Activated T-helper 1 cell treated with anti-CD3 and anti-CD28 coated beads, Interleukin-12 subunit alpha, Interleukin-12 subunit beta, Interleukin-2, Interleukin-4 antibody, amounts not matched to agents 30 ng/mL and 10 ng/mL and 1 ng/mL, durations not matched to agents 14 hours and 24 hours and 36 hours (primary cell): ENCODE measurements at places on chromosomes 1 and 21.

DNA sequence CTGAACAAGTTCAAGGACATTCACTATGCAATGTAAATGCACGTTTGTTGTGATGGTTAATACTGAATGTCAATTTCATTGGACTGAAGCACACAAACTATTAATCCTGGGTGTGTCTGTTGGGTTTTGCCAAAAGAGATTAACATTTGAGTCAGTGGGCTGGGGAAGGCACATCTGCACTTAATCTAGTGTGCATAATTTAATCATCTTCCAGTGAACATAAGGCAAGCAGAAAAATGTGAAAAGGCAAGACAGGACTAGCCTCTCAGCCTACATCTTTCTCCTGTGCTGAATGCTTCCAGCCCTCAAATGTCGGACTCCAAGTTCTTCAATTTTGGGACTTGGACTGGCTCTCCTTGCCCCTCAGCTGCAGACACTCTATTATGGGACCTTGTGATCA, 40.1 kb downstream of the PRPF38A start:
- DNase-seq: no peak

DNA sequence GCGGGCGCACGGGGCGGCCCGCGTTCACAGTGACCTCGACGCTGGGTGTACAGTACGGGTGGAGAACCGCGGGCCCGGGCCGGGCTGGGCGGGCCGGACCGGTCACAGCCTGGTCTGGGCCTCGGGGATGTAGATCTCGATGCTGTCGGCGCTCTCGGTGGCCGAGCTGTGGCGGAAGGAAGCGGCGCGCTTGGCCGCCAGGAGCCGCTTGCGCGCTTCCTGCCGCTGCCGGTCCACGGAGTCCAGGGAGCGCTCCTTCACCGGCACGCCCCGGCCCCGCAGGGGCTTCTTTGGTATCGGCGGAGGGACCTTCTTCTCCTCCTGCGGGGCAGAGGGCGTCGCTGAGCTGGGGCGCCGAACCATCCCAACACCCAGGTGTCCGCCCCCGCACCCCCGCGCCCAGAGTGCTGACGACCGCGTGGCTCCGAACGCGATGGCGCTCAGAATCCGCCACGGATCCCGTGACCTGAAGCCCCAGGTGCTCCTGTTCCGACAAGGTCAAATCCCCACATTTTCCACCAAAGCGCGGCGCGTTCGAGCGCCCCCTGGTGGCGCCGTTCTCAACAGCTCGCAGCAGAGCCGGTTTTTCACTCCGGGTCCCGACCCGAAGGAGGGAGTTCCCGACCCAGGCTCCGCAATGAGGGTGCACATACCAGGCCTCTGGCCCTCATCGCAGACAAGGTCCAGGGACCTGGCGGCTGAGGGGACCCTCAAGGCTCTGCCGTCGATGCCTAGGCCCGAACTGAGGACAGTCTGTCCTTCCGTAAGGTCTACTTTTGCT, 6.6 kb upstream of the SMIM12 start:
- peak; percentile 85 for DNase-seq

DNA sequence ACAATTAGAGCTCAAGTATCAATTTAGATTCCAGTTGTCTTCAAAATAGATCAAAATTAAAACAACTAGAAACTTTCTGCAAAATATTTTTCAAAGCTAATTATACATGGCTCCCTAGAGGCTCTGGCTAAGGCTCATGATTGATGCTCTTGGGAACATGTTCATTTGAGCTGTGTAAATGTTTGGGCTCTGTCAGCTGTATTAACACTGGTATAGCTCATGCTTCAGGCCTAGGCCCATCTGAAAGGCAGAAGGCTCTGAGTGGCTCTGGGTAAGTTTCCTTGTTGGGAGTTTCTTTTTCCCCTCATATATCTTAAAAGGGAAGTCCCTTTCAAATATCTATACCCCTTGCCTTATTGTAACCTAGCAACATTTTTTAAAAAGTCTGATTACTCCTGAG, 81.3 kb downstream of the UROD start:
- DNase-seq: no peak

DNA sequence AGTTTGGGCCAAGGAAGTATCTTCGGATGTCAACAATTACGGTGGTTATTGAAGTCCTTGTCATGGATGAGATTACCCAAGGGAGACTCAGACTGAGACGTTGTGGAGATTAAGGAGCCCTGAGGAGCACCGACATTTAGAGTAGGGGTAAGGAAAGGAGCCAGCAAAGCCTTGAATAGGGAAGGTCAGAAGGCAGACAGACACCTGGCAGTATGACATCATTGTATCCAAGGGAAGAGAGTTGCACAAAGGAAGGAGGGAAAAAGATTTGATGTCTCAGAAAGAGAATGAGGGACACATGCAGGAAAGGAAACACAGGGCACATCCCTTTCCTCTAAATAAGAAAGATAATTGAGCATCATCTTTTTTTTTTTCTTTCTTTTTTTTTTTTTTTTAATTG, 11.7 kb downstream of the LAMC2 start:
- DNase-seq: no peak

GRCh38 chr1:44377925-44378784, 23.1 kb upstream of the ERI3 start:
- DNase-seq: no peak

- DNase-seq: peak; percentile 64
Observed at GRCh38 chr1:7667625-7668218, 103.4 kb upstream of the VAMP3 start.
